Ovary (tissue), 10 donors: ENCODE measurements at places on chromosomes 1 and 21.

- no peak for DNase-seq
These were observed 2.3 kb downstream of the LYPLA2 start for GRCh38 chr1:23793018-23793781.

DNA sequence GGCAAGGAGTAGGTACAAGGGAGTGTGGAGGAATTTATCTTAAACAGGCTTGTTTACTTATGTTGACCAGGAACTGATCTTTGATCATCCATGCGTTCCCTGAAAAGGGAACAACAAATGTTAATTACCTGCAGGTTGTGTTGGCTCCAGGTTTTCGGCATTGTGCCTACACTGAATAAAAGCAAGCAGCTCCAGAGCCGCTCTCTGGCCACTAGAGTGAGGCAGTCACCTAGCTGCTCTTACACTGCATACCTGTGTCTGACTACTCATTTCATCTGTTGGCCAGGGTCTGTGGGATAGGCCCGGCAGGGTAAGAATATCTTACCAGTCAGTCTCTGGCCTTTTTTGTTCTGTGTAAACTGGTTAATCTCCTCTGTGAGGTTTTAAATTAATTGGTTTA is 183.6 kb downstream of the HFM1 start:
- no peak for DNase-seq

GRCh38 chr21:40143822-40144525 is 276.7 kb downstream of the PCP4 start:
- DNase-seq = no peak

- no peak for DNase-seq
These were observed 354.9 kb upstream of the SNX7 start for GRCh38 chr1:98306517-98307089.

GRCh38 chr1:37288900-37289299 is 185.5 kb upstream of the ZC3H12A start:
- DNase-seq = no peak

- no peak for DNase-seq
These were observed 58.4 kb downstream of the SAMSN1 start for GRCh38 chr21:14487490-14488432.

GRCh38 chr1:236401698-236402097 is 7.6 kb downstream of the EDARADD start:
- no peak for DNase-seq

GRCh38 chr1:20069874-20070273 is at the start of gene PLA2G5:
PLA2G5 (plus strand) TSS chr1:20070194; CDS start chr1:20084831, 14,637 bp downstream.
- DNase-seq = peak; percentile 71

DNA sequence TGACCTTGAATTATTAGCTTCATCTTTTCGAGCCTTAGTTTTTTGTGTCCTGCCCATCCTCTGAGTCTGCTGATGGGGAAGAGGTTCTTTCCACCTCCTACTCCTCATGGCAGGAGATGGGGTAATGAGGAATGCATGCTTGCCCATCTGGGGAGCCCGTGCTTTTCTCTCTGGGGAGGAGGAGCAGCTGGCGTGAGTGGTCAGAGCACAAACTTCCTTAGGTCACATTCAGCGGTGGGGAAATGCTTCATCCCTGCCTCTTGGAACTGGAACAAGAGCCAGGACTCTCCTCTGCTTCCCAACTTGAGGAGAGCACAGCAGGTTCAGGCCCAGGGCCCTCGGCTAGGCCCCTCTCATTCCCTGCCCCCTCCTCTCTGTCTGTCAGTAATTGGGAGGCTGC is 155.0 kb downstream of the PCNX2 start:
- no peak for DNase-seq

DNA sequence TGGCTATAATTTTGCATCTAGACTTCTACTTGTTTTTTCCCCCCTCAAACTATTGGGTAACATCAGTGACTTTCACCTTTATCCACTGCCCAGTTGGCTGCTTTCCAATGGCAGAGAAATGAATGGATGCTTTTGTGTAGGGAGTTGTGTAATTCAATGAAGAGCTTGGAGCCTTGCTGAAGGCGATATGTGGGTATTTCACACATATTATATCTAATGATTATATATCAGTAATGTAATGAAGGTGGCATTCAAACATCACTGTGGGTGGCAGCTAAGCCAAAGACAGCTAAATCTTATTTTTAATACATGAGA is 81.2 kb downstream of the TGFB2 start:
- no peak for DNase-seq

DNA sequence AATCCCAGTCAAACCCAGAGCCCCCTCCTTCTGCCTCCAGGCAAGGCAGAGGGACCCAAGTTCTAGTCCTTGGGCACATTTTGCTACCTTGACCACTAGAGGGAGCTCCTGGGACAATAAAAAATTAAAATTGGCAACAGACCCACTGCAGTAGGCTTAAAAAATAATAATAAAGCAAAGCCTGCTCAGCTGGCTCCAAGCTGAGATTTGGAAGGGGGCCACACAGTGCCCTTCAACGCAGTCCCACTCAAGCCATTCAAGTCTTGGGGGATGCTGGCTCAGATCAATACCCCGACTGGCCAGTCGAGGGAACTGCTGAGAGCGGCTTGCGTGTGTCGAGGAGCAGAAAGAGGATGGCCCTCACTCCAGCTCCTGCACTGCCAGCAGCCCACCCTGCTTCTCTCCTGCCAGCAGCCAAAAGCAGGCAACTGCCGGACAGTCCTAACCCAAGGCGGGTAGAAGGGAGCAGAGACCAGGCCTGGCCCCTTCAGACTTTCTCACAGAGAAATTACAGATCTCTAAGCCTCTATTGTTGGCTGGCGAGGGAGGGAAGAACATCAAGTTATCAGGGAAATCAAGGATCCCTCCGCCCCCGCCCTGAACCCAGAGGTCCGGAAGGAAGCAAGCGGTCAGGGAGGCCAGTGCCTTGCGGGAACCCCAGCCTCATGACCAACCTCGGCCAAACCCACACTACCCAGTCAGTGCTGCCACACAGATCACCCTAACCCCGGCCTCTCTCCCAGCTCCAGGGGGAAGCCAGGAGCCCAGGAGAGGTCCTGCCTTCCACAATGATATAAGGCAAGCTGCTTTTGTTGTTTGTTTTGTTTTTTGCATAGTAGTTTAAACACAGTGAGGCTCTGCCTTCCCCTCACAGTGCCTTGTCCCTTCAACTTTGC is 4.9 kb upstream of the ALDH4A1 start:
- peak; percentile 75 for DNase-seq

- no peak for DNase-seq
These were observed 106.3 kb downstream of the EBNA1BP2 start for GRCh38 chr1:43065616-43066399.

GRCh38 chr1:175413367-175413766 is 220.8 kb upstream of the KIAA0040 start:
- DNase-seq = no peak

- no peak for DNase-seq
These were observed 318.1 kb downstream of the CAMTA1 start for GRCh38 chr1:7103361-7103782.

GRCh38 chr1:2530513-2531361 is 674 bp upstream of the HES5 start:
- no peak for DNase-seq

DNA sequence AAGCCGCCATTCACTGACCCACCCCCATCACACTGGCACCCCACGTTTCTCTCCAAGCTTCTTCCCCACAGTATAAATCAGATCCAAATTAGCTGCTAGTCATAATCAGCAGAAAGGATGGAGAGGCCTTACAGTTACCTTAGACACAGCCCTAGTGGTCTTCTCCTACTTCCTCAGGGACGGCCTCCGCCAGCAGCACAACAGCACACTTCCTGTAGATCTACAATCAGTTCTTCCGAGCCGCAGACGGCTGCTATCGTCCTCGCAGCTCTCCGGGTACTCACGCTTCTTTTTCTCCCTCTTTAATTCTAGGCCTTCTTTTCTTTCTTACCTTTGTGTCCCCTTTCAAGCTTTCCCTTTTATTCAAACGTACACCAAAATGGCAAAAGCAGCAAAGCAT is 313.5 kb downstream of the SMYD3 start:
- DNase-seq = no peak

GRCh38 chr1:180945551-180945950 is 32.9 kb downstream of the KIAA1614 start:
- DNase-seq = no peak

GRCh38 chr1:226034482-226034881 is 28.0 kb upstream of the H3-3A start:
- peak; percentile 47 for DNase-seq

DNA sequence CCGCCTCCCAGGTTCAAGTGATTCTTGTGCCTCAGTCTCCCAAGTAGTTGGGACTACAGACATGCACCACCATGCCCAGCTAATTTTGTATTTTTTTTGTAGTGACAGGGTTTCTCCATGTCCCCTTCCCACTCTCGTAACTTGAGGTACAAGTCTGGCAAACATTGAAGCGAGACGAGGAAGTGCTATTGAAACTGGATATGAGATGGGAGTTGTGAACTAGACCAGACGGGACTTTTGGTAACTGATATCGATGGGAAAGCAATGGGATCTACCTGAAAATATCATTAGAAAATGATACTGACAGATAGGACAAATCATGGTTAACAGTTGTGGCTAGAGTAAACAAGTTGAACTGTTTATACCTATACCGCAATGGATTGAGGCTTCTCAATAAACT is 95.2 kb upstream of the TRABD2B start:
- no peak for DNase-seq

DNA sequence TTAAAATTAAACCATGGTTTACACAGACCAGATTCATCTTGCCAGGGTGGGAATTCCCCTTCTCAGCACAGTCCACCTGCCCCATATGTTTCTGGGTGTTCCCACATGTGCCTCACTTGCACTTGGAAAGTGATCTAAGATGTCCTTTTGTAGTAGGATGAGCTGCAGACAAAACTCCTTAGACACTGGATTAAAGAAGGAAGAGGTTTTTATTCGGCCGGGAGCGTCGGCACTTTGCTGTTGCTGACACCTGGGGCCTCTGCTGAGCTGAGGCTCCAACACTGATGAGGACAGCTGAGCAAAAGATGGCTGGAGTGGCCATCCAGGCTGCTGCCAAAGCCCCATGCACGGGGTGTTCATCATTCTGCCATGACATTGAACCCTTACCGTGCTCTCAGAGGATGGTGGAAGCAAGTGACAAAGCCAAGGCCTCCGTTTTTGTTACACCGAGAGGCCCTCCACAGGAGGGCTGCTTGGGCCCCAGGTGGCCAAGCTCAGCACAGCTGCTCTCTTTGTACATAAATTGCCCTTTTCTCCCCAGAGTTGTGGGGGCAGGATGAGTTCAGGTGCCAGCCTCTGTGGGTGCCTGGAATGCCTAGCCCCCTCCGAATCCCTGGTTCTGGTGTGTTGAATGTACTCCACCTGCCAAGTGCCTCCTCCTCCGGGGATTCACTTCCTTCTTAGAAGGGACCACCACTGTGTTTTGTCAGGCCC is 7.3 kb upstream of the ACOT11 start:
- no peak for DNase-seq

DNA sequence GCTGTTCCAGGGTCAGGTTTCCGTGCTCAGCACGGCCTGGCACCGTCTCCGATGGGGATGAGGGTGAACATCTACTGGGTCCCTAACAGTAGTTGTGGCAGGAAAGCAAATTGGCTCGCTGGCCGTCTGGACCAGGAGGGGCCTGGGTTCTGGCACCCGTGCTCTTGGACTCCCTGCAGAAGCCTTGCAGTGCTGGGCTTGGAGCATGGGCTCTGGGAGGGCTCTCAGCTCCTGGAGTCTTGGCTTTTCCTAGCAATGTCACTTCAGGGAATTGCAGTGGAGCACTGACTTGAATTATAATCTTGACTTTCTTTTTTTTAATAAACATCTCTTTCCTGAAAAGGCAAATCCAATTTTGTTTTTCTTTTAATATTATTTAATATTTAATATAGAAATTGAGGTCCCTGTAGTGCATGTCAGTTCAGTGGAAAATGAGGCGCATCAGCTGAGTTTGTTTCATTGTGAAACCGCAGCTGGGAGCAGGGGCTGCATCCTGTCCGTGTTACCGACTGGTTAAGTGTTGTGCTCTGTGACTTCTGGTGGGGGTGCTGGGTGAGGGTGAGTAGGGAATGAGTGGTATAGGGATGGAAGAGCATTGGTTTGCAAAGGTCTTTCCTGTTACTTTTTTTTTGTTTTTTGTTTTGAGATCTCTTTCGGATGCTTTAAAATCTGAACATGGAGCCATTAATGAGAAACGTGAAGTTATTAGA is 64.1 kb downstream of the PEX14 start:
- no peak for DNase-seq

- peak; percentile 54 for DNase-seq
These were observed 44.2 kb downstream of the PRDM16 start for GRCh38 chr1:3113047-3113740.

GRCh38 chr1:246226041-246226440 is 281.0 kb downstream of the SMYD3 start:
- no peak for DNase-seq

DNA sequence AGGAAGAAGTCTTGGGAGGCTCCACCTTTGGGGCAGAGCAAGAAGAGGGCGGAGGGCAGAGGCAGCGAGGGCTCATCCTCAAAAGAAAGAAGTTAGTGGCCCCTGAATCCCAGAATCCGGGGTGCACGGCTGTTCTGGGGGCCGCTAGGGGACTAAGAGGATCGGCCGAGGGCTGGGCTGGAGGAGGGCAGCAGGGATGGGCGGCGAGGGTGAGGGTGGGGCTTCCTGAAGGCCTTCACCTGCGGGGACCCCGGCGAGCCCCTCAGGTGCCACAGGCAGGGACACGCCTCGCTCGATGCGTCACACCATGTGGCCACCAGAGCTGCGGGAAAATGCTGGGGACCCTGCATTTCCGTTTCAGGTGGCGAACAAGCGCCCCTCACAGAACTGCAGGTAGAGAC is 23.9 kb downstream of the COL6A1 start:
- DNase-seq = peak; percentile 31

DNA sequence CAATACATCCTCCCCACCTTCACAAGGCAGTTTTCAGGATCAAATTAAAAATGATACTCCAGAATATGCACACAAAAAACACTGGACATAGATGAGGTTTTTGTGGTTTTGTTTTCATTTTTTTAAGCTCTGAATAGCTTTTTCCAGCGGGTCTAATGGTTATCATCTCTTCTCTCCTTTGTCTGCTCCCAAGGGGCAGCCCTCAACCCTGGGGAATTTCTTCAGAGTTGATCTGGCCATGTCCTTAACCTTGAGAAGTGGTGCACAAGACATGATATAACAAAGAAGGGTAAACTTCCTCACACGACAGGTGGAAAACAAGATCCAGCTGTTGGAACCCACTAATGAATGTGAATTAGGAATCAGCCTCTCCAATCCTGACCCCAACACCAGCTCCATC is 1.5 kb upstream of the CD244 start:
- DNase-seq = no peak

GRCh38 chr1:171654201-171654941 is 1.9 kb upstream of the MYOC start:
- DNase-seq = peak; percentile 20

GRCh38 chr1:54229281-54229891 is 29.4 kb downstream of the MRPL37 start:
- no peak for DNase-seq

- DNase-seq = peak; percentile 86
These were observed 832 bp downstream of the CCSAP start for GRCh38 chr1:229341774-229342655.

GRCh38 chr1:54982739-54983138 is 2.3 kb downstream of the TMEM61 start:
- no peak for DNase-seq

- DNase-seq = no peak
These were observed 58.0 kb downstream of the B3GALT5 start for GRCh38 chr21:39670701-39671100.

DNA sequence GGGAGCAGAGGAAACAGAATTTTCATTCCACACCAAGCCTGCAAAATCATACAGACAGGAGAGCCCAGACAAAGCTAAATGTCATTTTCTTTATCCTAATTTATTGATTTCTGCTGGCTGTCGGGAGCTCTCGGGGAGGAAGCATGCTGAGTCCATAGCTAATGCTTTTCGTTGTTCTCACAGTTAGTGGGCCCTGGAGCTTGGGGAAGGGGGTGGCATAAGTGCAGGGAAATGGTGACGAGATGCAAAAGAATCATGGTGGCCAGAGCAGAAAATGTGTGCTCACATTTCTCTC is 202.4 kb downstream of the TOMM20 start:
- DNase-seq = no peak
